ENCODE measurements at places on chromosomes 5 and 9. TPM values are rescaled to one million over a fixed set of nuclear protein-coding genes. Genes with fewer than 3 reads are reported as not detected.
A peak's percentile ranks its signal among the peaks of the same experiment; 100 is the strongest.

The HRH2 gene
- 2.1 TPM for polyA plus RNA-seq

The TNPO1 gene
- polyA plus RNA-seq = 68.3 TPM

The MCTP1 gene
- polyA plus RNA-seq = 4.8 TPM

The IL13 gene
- 0.07 TPM for polyA plus RNA-seq

The CATSPER3 gene
- polyA plus RNA-seq = 1.4 TPM

DNA sequence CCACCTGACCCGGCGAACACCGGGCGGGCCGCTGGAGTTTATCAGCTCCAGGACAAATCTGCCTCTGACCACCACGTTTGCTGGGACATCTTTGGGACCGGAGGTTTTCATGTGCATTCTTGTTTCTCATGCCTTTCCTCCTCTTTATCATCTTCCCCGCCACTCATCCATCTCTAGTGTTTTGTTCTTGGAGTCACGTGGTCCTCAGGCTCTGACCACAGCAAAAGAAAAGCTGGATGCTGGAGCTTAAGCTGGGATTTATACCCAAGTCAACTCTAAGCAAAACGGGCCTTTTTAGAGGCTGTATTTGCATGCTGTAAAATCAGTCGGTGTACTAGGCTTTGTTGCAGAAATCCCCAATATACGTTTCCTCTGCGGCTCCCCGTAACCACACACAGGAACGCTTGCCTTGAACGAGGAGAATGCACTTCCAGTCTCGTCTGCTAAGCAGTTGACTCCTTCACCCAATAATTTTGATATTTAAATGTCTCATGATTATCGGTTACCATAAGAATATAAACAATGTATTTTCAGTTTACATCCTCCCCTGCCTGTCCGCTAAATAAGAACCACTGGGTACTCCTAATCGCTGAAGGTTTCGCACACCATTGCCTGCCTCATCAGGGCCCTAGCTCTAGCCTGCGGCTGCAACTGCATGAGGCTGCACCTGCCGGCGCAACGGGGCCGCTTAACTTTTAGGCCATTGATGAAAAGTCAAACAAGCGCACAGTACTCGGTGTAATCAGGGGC, 560 bp upstream of the NDUFS6 start:
- DNase-seq = peak; percentile 65

DNA sequence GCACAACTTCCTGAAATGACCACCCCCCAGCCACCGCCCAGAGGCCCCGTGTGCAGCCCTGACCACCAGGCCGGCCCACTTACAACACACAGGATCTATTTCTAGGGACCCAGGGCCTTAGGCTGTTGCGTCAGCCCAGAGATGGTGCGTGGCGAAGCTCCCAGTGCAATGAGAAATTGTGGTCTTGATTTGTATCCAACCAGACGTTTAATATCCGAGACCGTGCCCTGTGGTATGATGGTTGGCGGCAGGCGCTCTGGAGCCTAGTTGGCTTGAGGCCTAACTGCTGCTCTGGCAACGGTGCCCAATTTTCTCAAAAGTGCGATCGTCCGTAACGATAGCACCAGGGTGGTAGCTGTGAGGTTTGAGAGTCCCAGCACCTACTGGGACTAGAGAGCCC, 32.6 kb upstream of the SLC6A19 start:
- no peak for DNase-seq

DNA sequence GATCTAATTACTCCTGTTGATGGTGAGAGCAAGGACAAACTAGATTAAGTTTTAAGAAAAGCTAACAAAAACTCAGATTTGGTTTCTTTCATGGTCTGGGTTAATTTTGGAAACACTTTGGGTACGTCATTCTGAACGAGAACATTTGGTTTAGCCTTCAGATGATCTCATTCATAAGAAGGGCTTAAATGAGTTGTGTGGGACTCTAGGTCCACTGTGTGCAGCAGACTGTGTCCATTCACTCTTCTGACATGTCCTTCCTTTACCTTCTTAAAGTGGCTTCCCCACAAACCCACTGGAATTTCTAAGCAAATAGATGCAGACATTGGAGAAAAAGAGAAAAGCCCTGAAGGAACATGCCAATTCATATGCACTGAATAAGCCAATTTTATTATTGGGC, 96.8 kb downstream of the FBXO4 start:
- no peak for DNase-seq

DNA sequence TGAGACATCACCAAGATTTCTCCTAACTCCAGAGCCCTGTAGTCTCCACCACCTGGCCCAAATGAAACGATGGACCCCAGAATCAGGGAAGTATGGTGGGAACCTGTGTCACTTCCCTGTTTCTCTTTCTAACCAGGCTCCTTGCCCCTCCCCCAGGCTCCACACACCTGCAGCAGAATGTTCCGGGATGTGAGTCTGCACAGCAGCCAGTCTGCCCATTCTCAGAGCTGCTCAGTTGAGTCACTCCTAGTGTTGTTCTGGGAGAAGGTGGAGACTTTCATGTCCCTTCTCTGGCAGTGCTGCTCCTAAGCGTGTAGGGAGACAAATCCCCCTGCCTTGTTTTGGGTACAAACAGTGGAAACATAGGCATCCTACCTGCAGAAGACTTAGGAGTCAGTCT, 76.0 kb upstream of the XPA start:
- DNase-seq = no peak

DNA sequence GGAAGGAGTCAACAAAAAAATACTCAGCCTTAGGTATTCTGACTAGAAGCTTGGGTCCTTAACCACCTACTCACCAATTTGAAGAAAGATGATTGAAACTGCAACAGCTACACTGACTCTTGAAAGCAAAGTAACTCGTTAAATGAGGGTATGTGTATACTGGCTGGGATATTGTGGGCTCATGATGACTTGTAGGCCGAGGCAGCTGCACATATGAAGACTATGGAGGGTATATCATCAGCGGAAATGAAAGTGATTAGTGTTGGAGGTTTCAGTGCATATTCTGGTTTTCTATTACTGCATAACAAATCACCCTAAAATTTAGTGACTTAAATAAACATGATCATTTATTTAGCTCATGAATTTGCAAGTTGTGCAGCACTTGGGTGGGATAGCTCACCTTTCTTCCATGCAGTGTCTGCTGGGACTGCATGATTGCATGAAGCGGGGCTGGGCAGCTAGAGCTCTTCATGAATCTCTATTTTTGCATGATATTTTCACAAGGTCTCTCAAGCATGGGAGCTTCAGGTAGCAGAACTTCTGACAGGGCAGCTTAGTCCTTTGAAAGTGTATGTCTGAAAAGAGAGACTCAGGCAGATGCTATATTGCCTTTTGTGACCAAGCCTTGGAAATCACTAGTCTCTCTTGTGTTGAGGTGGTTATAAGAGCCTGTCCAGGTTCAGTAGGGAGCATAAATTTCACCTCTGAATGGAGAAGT, 96.1 kb upstream of the CDKN2B start:
- DNase-seq = no peak

DNA sequence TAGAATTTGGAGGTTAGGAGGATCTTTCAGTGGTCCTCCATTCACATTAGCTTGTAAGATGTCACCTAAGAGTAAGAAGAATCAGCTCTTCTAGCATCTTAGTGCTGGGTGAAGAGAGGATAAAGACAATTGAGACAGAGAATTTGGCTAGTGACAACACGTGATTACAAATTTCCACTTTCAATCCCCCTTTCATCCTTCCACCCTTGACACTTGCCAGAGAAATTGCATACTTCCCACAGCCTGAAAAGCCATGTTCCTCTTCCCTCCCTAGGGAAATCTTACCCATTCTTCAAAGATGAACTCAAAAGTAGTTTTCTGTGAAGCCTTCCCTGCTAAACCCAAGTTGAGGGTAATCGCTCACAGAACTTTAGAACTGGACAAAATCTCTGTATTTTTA, 282.6 kb upstream of the PTGER4 start:
- no peak for DNase-seq

DNA sequence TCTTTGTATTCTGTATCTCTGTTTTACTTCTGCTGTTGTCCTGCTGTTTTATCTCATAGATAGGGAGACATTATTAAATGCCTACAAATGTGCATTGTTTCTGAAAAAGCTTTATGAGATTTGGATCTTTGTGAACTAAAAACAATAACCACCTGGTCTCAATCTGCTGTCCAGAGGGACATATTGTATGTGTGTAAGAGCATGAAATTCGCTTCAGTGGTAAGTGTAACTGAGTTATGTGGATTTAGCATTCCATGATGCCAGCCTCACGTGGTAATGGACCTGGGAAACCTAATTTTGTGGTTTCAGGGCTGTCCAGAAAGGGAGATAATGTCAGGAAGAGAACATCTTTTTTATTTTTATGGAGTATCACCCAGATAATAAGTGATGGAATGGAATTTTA, 119.3 kb downstream of the GDNF start:
- no peak for DNase-seq

DNA sequence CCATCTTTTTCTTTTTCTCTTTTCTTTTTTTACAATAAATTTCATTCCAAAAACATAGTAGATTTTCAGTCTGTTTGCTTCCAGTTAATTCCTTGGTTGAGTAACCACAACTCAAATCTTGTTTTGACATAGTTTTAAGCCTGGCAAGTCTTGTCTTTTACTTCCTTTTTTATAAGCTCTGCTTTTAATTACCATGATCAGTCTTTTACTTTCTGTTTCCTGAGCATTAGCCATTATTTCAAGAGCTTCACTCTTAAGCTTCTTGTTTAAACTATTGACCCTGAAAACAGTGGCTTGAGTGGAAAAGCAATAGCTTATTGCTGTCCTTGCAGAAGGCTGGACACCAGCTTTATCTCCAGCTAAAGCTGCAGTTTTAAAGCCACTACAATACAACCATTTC, 1363.3 kb downstream of the MAT2B start:
- no peak for DNase-seq

- DNase-seq = no peak
Observed at GRCh38 chr5:117189784-117190183, 615.2 kb upstream of the SEMA6A start.

- DNase-seq = no peak
Observed at GRCh38 chr5:17123010-17123409, 94.4 kb upstream of the BASP1 start.
